Esophagus muscularis mucosa (tissue), 4 donors: ENCODE measurements at places on chromosomes 11 and 22. TPM values are rescaled to one million over a fixed set of nuclear protein-coding genes. Genes with fewer than 3 reads are reported as not detected.

- DNase-seq, result no peak
- H3K4me3 ChIP-seq, result no peak overlapping the region
- no peaks in the 10 kb centered on the region for H3K27me3 ChIP-seq
- H3K36me3 ChIP-seq, result no peaks in the 10 kb centered on the region
- H3K4me1 ChIP-seq, result no peaks in the 10 kb centered on the region
These were observed 195.0 kb downstream of the KIF18A start for GRCh38 chr11:27912916-27913315.

OR4X1 gene
- not detected for total RNA-seq

- H3K4me1 ChIP-seq, result peaks cover 5% of the 10 kb centered on the region
- H3K27me3 ChIP-seq, result no peaks in the 10 kb centered on the region
- H3K36me3 ChIP-seq, result peaks cover 67% of the 10 kb centered on the region
- peak overlapping the region; percentile 39 for H3K27ac ChIP-seq
- no peak overlapping the region for H3K4me3 ChIP-seq
These were observed 44.6 kb downstream of the SGSM3 start for GRCh38 chr22:40414838-40415505.

ADAMTS8 gene
- total RNA-seq, result 25.7 TPM

DNA sequence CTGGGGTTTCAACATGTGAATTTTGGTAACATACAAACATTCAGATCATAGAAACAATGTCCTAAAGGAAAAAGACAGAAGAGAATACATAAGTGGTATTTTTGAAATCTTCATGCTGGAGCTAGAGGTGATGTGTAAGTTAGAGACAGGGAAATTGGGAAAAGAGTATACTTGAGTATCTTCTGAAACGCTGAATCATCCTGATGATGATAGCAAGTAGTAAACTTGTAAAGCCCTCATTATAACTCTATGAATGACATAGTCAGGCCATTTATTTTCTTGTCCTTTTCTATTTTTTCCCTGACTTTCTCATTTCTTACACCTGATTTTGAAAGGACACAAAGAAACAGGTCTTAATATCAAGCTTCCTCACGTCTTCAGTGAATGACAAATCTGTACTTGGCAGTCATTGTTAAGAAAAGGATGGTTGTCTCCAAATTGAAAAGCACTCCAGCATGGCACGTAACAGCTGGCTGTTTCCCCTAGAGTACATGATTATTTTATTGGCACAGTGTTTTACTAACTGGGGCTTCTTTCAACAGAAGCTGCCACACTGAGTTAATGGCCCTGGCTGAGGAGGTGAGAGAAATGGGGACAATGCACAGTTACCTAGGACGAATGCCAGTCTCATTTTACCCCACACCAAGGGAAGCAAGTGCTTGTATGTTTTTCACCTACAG, 140.7 kb upstream of the CTSC start:
- no peaks in the 10 kb centered on the region for H3K36me3 ChIP-seq
- H3K27me3 ChIP-seq, result no peaks in the 10 kb centered on the region
- H3K27ac ChIP-seq, result no peak overlapping the region
- H3K4me3 ChIP-seq, result no peak overlapping the region
- DNase-seq, result no peak

DNA sequence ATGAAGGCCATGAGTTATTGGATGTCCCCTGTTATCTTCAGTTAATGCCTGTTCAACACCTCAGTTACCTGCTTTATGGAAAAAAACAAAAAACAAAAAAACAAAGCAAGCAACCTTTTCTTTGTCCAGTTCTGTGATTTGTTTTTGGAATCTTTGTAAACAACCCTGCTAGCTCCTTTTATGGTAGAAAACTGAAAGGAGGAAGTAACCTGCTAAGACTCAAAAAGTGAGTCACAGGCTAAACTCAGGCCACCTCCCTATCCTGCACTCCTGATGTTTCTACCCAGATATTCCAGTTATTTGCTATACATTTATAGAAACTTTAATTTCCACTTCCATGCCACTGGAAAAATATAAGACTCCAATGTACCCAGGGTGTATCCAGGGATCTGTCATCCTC, 20.6 kb upstream of the TLCD5 start:
- no peak overlapping the region for H3K27ac ChIP-seq
- no peaks in the 10 kb centered on the region for H3K36me3 ChIP-seq
- no peaks in the 10 kb centered on the region for H3K27me3 ChIP-seq
- no peak overlapping the region for H3K4me3 ChIP-seq
- no peaks in the 10 kb centered on the region for H3K4me1 ChIP-seq
- DNase-seq, result no peak

HMOX1 gene
- total RNA-seq, result 12.6 TPM

DNA sequence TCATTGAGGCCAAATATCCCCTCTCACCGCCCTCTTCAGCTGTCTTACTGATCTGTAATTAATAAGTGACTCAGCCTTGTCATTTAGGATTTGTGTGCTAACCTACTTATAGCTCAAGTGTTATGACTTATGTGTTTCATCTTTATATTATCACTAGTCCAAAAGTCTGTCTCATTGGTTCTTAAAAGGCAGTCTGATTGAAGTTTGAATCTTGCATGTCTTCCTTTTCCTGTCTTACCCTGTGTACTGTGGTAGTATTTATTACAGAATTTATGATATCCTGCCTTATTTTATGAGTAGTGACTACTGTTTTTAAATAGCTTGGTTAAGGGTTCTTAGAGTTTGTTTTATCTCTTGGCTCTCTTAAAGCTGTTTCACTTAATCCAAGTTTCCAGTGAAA, 6.3 kb downstream of the DEPDC7 start:
- H3K27ac ChIP-seq, result no peak overlapping the region
- H3K27me3 ChIP-seq, result no peaks in the 10 kb centered on the region
- H3K4me3 ChIP-seq, result no peak overlapping the region
